ENCODE measurements at places on chromosomes 7 and 10. TPM values are rescaled to one million over a fixed set of nuclear protein-coding genes. Genes with fewer than 3 reads are reported as not detected.

ADAM22 gene
- 19.8 TPM for total RNA-seq

SPDYE11 gene
- 0.14 TPM for total RNA-seq

SYT15 gene
- 22.8 TPM for total RNA-seq

SUN3 gene
- not detected for total RNA-seq

FAM180A gene
- 0.51 TPM for total RNA-seq

ACSM6 gene
- not detected for total RNA-seq

COL13A1 gene
- not detected for total RNA-seq

MYPN gene
- total RNA-seq = not detected

RNF148 gene
- total RNA-seq = 4.7 TPM

- DNase-seq = no peak
Measured at GRCh38 chr10:45302573-45302972, 12.8 kb downstream of the OR13A1 start.

- no peak for DNase-seq
Measured at GRCh38 chr7:4139656-4140625, 542.2 kb upstream of the FOXK1 start.

DNA sequence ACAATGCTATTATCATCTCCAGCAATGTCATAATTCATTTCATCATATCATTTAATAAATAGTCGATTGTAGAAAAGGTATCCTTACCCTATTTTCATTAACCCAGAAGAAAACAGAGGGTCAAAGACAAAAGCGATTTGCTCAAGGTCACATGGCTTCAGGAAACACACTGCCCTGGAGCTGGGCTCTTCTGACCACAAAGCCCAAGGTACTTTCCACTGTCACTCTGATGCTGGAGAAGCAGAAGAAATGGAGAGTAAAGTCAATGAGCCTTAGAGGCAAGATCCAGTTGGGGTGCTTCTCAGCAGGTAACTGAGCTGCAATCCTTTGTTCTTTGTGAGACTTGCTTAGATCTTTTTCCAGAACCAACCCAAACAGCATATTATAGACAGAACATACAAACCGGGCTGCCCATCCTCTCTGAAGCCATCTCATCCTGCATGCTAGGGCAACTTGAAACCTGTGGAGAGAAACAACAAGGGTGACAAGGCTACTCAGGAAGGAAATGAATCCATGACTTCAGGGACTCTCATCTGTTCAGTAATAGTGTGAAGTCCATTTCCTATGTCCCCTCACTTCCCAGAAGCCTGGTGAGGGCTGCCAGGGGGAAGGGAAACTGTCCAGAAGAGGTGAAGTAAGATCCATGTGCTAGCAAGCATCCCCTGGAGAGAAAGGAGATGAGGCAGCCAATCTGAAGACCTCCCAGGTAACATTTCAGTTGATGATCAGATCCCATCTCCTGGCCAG, 148.6 kb upstream of the SVIL start:
- no peak for DNase-seq

DNA sequence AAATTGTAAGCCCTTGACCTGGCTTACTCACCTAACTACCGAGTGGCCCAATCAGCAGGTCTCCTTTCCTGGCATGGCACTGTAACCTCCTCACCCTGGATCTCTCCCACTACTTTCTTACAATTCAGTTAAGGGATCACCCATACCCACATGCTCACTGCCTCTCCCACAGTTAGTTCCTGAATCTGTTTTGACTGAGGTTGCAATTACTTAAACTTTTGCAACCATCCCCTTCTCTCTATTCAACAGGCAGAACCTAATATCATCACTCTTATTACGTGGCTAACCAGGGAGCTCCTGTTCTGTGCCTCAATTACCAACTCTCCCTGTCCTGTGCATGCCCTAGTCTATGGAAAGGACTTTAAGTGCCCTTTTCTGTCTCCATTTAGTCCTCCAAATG, 84.2 kb upstream of the IKZF1 start:
- DNase-seq = no peak

DNA sequence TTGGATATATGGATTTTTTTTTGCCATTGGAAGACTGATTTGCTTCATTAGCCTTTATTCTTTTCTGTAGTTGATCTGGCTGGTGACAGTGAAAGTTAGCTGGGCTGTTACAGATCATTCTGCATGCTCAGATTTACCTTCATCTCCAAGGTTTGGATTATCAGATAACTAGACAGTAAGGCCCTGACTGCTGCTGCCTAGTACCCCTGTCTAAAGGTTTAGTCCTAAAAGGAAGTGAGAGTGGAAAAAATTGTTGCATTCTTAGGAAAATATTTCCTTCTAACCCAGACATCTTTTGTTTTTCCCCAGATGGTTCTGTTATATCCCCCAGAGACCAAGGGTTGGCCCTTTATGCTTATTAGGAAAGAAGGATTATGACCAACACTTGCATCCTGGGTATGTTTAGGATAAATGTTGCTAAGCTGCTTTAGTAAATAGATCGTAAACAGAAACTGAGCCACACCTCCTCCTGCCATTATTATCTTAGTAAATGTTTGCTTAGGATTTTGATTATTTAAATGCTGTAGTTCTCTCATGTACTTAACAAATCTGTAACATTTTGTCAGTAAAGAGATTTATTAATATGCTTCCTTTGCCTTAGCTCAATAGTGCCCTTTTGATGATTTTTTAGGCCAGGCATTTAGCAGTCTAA, 44.4 kb downstream of the MCU start:
- DNase-seq = no peak

GRCh38 chr7:130388671-130389070, 8.4 kb downstream of the CPA1 start:
- DNase-seq = no peak

DNA sequence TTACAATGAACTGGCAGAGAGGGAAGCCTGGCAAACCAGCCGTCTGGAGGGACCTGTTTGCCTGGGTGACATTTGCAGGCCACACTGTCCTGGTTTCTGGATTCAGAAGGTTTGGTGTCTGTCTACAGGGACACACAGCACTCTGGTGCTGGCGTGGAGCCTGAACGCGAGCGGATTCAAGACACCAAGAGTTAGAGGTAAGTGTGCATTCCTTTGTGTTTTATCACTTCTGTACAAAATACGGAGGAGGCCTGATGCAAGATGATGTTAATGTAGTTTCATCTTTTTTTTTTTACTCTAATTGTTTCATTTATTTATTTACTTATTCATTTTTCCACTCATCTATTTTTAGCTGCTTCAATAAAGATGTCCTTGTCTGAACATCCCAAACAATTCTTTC, 485.3 kb upstream of the ADARB2 start:
- DNase-seq = no peak

DNA sequence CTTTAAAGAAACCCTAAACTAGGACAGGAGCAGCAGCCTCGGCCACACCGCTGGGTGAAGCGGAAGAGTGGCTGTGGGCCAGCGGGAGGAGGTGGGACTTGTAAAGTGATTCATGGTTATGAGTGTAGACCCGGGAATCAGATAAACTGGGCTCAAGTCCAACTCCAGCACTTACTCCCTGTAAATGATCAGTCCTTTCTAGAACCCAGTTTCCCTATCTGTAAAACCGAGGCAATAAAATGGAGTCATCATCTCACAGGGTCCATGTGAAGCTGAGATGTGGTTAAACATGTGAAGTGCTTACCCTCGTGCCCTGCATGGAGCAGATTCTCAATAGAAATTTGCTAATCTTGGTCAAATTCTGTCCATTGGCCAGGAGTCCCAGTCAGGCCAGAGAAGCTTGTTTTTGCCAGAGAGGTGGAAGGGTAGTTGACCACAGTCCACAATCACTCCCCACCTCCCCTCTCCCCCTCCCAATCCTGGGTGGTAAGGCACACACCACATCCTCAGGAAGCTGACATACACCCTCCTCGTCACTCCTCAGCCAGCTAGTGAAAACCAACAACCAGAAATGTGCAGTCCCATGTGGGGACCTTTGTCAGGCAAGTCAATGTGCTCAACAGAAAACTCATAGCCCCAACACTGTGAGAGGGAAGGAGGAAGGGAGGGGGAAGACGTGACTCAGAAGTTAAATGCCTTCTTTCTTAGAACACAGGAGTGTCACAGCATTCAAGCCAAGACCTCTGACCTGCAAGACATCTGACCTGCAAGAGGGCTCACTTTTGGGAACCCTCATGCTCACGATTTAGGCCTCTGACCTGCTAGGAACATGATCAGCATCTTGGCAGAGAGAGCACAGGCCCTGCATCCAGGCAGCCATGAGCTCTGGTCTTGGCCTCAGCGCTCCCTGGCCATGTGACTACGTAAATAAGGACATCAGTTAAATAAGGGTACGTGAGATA, 145.1 kb downstream of the PLXNA4 start:
- peak; percentile 52 for DNase-seq

DNA sequence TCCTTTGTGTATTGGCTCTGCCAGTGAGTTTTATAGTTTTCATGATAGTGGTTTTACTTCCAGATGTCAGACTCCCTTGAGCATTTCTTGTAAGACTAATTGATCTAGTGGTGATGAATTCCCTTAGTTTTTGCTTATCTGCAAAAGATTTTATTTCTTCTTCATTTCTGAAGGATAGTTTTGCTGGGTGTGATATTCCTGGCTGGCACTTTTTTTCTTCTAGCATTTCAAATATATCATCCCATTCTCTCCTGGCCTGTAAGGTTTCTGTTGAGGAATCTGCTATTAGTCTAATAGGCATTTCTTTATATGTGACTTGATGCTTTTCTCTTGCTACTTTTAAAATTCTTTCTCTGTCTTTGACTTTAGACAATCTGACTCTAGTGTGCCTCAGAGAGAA, 64.8 kb downstream of the SLC16A9 start:
- no peak for DNase-seq

DNA sequence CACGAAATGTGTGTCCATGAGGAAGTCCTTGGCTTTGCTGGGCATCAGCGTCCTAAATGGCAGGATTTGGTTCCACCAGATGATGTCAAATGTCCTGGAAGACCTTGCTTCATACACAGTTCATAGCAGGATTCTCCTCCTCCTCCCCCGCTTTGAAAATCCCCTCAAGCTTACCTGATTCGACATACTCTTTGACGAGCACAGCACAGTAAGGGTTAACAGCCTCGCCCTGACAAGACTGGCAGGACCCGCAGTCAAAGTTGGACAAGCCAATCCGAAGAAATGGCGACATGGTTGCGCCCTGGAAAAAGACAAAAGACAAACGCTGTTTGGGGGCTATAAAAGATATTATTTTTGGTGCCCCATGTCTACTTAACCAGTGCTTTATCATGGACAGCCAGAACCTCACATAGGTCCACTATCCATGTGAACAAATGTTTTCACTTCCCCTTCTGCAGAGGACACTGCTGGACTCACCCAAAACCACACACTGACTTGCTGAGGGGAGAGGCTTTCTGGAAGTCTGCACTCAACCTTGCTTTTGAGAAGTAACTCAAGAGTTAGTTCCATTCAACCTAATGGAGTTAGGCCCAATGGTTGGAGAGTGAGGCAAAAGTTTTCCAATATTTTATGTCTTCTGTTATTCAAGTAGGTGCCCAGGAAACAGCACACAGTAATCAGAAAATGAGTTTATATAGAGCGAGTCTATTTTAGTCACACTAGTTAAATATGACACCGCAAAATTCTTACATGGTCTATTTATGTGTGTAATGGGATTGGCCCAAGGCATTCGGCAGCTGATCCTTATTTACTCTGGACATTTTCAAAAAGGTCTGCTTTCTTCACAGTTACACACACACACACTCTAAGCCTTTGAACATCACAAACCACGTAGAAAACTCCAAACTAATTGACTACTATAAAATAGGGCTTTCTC, 65.0 kb downstream of the PRKCQ start:
- DNase-seq = no peak

DNA sequence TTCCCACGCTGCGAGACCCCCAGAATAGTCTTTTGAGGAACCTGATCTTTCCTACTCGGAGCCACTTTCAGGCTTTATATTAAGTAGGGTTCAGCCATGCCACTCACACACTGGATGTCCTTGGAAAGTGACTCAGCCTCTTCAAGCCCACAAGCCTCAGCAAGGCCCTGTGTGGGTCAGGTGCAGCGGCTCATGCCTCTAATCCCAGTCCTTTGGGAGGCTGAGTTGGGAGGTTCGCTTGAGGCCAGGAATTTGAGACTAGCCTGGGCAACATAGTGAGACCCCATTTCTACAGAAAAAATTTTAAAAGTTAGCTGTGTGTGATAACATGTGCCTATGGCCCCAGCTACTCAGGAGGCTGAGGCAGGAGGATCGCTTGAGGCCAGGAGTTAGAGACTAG, 119.7 kb upstream of the TNRC18 start:
- no peak for DNase-seq

- no peak for DNase-seq
Measured at GRCh38 chr7:13166801-13167200, 479.4 kb downstream of the ARL4A start.

DNA sequence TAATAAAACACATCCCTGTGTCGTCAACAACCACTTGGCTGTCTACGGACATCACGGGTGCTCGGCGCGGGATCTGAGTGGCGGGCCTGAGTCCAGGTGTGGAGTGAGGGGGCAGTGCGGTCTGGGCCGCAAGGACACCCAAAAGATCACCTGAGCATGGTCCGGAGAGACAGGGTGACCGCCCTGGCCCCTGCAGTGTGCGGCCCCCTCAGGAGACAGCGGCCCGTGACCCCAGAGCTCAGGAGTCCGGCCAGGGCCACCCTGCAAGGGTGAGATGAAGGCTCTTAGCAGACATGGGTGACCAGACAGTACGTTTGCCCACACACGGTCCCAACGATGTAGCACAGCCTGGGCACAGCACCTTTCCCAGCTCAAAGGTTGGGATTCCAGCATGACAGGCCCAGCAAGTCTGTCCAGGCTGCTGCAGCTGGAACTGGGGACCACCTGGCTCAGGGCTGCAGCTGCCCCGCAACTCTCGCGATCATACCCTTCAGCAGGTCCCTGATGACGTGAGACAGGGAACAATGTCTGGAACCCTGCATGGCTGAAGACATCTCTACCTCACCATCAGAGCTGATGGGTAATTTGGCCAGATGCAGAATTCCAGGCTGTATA, 237.8 kb downstream of the ELFN1 start:
- DNase-seq = no peak

GRCh38 chr10:92290076-92290836, 622 bp downstream of the CPEB3 start:
- no peak for DNase-seq

- no peak for DNase-seq
Measured at GRCh38 chr10:10814069-10814468, 203.6 kb upstream of the CELF2 start.

- no peak for DNase-seq
Measured at GRCh38 chr7:99079104-99079503, 64.8 kb downstream of the SMURF1 start.

DNA sequence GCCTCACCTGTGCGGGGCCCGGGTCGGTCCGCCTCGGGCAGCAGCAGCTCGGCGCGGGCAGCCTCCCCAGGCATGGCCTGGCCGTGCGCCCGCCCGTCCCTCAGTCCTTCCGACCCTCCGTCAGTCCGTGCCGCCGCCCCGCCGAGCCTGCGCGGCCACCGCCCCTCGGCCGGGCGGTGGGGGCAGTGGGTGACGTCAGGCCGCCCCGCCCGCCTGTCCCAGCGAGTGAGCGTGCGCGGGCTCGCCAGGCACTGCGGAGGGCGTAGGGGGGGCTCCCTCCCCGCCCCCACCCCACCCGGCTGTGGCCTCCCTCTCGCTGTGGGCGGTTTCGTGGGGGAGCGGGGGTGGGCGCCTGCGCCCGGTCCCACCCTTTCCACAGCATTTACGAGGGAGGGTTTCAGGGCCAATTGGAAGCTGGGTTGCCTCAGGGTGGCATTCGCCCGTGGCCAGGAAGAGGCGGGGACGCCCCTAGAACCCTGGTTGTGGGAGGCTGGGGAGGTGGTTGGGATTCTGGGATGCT, at the start of gene NACAD:
NACAD (minus strand) TSS at position 149 of the 520 bp plus-strand sequence; CDS start at position 74, 75 bp downstream.
- peak; percentile 56 for DNase-seq

Measured in uterus (tissue), 4 donors.